ENCODE measurements at places on chromosomes 5 and 9.

DNA sequence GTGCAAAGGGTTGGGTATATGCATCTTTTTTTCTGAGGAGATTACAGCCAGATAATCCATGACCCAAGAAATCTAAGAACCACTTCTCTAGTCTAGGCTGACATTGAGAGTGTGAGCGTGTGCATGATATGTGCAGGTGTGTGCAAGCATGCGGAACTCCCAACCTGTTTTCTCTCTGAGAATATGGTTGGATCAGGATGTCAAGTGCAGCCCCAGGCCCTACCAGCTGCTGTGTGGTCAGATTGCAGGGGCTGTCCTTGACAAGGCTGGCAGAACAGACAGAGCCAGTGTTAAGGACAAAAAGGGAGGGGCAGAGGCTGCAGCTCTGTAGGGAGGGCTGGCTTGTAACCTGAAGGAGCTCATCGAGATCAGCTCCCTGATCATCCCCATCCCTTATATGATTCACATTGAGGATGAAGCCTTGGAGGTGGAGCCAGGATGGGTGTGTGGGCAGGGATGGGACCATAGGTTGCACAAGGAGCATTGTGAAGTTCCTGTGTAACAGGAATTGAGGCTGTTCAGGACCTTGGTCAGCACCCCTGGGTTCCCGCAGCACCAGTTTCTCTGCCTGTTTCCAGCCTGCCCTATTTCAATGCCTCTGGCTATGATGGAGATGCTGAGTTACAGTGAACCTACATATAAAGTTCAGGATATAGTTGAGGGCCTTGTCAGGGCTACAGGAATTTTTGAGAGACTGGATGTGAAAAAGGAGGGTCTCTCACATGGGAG, 52.6 kb upstream of the ARAP3 start:
- DNase-seq, result peak; percentile 64

DNA sequence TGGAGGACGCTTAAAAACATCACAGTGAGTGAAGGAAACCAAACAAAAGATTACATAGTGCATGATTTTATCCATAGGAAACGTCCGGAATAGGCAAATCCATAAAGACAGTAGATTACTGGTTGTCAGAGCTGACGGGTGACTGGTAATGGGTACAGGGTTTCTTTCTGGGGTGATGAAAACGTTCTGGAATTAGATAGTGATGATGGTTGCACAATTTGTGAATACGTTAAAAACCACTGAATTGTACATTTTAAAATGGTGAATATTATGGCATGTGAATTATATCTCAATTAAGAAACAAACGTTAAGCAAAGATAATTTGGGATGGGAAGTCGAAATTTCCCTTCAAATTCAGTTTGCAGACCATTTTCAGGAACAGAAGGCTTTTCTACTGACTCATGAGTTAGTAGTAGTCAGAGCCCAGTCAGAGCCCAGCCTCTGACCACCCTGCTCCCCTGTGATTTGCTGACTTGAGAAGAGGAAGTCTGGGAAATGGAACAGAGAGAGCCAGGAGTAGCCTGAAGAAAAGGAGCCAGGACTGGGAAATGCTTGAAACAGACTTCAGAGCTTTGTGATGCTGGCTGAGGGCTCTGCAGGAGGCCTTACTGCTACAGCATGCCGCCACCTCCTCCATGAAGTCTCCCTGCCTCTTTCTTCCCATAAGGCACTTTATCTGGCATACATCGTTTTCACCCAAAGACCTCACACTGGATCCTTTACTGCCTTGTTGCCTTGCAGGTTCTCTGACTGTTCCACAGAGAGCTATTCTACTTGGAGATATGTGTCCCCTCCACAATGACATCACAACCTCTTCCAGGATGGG, 46.4 kb upstream of the CTNNA1 start:
- DNase-seq, result no peak

- DNase-seq, result no peak
These were observed 219.3 kb downstream of the TSSK1B start for GRCh38 chr5:113215401-113216060.

DNA sequence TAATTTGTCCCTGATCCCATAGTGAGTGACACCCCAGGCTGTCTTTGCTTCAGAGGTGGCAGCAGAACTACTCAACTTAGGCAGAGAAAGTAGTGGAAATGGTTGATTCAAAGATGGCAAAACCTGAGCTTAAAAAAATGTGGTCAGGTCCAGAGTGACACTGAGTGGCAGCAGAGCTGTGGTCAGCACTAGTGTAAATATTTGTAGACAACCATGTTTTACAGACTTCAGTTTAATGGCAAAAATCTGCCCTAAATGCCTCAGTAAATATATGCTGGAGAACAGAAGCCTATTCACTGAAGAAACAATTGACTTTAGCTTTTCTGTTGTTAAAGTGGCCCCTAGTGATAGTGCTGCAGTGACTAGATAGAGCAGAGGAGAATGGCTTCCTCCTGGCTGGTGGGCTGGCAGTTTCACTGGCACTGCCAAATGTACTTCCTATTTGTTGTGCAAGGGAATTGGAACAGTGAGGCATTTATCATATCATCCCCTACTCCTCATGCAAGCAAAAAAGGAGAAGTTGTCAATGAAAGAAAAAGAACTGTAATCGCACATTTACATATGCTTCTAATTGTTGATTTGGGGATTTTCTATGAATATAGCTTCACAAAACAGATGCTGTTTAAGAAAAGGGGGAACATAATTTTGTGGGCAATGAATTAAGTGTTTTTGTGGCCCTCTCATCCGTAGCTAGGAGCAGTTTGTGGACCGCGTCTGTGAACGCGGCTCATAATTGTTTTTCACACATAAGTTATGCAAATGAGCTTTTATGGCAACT, 12.0 kb downstream of the PBX3 start:
- no peak for DNase-seq
